ENCODE measurements at places on chromosomes 2 and 18.

- no peak for DNase-seq
Measured at GRCh38 chr2:199851501-199851810, 464 bp upstream of the FTCDNL1 start.

DNA sequence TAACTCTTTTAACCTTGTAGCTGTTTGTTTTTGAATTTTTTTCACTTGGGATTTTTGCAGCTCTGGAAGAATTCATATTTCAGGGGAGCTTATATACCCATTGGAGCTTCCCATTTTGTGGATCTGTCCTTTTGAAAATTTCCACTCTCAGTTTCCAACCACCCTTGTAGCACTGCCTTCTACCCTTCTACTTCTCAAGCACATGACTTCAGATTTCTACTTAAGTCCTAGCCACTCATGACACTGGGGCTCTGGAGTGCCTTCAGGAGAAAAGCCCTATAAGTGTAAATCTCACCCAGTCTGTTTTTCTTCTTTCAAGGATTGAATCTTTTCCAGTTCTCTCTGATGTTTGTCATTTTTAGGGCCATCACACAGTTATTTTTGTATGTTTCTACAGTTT lies 283.7 kb upstream of the KCNH7 start:
- DNase-seq = no peak

- no peak for DNase-seq
Measured at GRCh38 chr2:218814540-218815243, 16.9 kb downstream of the PRKAG3 start.

DNA sequence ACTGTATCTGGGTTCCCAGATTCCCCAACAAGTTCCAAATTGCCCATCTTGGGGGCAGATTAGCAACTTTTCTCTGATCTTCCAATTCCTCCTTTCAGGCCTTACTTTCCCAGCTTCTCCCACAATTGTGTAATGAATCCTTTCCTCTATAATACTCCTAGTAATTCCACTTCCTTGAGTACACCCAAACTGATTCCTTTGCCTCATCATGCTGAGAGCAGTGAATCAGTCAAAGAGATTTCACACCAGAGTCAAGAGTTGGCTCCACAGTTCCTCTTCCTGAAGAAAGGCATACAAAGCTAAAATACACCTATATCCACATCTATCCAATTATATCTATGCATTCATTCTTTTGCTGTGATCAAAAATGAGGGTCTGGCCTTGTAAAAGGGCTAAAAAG lies 28.6 kb upstream of the DAPL1 start:
- no peak for DNase-seq

- DNase-seq = no peak
Measured at GRCh38 chr2:121400201-121400600, 115.2 kb upstream of the TFCP2L1 start.

DNA sequence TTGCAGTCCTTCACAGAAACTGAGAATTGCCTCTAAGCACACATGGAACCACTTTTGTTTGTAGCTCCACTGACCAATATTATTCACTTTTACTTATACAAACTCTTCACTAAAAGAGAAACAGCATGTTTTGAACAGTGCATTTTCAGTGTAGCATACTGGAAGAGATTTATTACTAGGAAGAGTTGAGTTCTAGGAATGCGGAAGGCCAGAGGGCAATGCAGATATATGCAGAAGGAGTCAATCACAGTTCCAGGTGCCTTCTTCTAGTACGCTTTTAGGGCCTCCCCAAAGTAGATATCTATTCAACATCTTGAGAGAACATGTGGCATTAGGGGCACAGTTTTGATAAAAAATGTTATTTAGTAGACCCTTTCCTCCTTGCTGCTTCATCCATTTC lies 1654.0 kb upstream of the ZEB2 start:
- no peak for DNase-seq

DNA sequence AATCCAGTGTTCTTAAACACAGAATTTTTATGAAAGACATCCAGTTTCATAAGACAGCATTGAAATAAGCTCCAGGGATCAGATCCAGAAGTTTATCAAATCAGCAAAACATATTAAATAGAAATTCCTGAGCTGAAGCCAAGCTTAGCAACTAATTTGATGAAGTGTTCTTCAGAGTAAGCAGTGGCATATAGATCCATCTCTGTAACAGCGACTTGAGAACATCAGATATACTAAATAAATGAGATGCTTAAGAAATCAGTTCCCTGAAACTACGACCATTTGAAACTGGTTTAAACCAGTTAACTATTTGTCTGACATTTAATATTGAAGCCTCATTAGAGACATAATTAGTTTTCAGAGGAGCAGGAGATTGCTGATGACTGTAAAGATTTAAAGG lies 34.1 kb downstream of the PPP1R1C start:
- DNase-seq = no peak

DNA sequence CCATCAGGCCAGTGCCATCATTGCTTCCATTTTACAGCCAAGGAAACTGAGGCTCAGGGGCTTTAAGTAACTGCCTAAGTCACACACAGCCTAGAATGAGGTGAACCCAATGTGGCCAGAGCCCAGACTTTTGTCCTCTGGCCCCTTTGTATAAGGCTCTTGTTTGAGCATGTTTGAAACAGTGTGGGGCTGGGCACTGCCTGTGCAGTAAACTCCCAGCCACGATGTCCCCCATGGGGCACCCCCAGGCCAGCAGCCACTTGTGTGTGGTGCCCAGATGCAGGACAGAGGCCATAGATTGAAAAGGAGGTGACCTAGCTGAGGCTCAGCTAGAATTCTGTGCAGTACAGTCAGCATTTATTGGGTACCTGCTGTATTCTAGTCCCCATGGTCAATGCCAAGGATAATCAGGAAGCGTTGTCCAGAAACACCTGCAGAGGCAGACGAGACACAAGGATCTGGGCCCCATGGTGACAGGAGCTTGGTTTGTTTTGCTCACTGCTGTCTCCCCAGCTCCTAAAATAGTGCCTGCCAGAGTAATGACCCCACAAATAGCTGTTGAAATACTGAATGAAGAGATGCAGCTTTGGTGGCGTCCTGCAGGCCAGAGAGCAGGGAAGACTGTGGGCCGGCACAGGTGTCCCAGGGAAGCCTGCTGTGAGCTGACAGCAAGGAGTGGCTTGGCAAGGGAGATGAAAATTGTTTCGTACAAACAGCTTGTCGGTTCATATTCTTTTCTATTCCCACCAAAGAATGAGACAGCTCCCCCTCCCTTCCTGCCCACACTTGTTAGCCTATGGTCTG lies 160.7 kb downstream of the LDLRAD4 start:
- peak; percentile 48 for DNase-seq

GRCh38 chr2:159942146-159942545 lies 120.3 kb downstream of the PLA2R1 start:
- DNase-seq = no peak

DNA sequence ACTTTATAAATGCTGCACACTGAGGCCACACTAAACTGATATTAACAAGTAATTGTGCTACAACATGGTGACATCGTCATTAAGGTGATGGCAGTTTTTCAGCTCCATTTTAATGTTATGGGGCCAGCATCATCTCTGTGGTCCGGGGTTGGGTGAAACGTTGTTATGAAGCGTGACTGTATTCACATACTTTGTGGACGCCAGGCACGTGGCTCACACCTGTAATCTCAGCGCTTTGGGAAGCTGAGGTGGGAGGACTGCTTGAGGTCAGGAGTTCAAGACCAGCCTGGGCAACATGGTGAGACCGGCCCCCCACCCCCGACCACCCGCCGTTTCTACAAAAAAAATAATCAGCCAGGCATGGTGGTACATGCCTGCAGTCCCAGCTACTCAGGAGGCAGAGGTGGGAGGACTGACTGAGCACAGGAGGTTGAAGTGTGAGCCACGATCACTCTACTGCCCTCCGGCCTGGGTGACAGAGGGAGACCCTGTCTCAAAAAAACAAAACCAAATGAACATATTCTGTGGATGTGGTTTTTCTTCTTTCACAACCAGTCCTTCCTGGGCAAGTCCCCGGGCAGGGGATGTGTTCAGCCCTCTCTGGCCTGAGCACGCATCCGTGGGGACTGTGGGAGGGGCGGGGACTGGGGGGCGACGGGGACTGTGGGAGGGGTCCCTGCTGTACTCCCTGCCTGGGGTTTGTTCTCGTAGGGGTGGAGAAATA lies 12.9 kb upstream of the GAL3ST2 start:
- DNase-seq = no peak

DNA sequence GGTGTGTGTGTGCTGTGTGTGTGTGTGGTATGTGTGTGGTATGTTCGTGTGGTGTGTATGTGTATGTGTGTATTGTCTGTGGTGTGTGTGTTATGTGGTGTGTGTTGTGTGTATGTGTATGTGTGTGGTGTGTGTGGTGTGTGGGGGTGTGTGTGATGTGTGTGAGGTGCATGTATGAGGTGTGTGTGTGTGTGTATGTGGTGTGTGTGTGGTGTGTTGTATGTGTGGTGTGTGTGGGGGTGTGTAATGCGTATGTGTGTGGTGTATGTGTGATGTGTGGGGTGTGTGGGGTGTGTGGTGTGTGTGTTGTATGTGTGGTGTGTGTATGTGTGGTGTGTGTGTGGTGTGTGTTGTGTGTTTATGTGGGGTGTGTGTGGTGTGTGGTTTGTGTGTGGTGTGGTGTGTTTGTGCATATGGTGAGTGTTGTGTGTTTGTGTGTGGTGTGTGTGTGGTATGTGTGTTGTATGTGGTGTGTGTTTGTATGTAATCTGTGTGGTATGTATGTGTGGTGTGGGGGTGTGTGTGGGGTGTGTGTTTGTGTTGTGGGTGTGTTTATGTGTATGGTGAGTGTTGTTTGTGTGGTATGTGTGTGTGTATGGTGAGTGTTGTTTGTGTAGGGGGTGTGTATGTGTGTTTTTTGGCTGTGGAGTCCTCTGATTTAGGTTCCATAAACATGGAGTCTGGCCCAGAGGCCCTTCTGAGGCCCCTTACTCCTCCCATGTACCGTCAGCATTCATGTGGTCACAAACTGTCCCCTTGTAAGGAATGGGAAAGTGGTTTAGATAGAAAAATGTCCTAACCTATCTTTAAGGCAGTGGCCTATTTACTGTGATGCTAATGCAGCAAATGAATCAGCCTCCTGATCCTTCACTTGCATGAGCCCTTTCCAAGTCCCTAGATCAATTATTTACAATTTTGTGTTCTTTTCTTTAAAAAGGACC lies 116.0 kb downstream of the ALPK2 start:
- DNase-seq = no peak

- no peak for DNase-seq
Measured at GRCh38 chr18:58668897-58669296, 2.4 kb upstream of the MALT1 start.

- DNase-seq = no peak
Measured at GRCh38 chr2:138919120-138919747, 139.0 kb upstream of the NXPH2 start.

GRCh38 chr2:46878886-46879285 lies 36.7 kb downstream of the MCFD2 start:
- DNase-seq = no peak

- no peak for DNase-seq
Measured at GRCh38 chr2:24667542-24667941, 125.6 kb downstream of the PTRHD1 start.

- no peak for DNase-seq
Measured at GRCh38 chr2:170836027-170836426, 19.3 kb downstream of the GAD1 start.

- DNase-seq = no peak
Measured at GRCh38 chr2:190469771-190470170, 61.6 kb downstream of the MFSD6 start.

DNA sequence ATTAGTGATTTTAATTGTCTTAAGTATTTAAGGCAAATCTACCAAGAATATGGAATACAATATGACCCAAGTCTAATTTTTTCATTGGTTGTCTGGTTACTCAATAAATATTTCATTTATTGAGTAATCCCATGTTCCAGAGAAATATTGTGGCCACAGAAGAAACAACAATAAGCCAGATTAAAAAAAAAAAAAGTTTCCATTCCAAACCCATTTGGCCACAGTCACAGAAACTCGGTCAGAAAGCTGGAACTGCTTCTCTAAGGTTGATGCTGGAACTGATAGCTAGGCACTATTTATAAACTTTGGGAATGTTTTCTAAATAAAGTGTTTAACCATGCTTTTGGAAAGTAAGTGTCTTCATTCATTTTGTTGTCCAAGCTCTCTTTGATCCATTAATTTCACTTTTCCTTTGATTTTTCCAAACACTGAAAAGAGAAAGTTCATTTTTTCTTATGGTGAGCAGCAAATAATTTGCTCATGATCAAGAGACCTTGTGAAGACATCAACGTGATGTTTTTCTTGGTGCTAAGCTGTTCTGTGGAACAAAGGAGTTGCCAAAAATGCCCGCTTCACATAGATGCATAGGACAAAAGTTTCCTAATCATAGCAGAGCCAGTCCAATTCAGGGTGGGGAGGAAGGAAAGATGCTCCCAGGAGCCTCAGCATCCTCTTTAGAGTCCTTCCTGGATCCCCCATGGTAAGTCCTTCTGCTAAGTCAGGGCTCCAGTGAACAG lies 72.1 kb upstream of the CCBE1 start:
- DNase-seq = no peak

DNA sequence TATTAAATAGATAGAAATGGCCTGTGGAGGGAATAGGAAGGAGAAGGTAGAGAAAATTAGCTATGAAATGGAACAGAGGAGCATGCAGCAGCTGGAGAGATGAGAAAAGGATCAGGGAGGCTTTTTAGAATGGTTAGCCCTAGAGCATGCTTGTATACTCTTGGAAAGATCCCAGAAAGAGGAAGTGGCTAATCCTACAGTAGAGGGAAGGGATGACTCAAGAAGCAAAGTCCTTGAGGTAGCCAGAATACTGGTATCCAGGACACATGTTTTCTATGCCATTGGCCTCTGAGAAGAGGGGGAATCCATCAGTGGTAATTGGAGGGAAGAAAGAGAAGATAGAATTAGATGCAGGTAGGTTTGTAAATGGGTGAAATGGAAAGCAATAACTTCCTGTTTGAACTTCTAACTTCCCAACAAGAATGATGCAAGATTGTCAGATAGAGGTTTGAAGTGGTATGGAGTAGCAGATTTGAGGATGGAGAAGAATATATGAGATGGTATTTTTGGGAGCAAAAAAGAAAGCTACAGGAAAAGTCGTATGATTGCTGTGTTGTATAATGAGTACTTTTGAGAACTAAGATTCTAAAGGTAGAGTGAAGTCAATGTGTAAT lies 17.1 kb upstream of the OSBPL6 start:
- DNase-seq = no peak

DNA sequence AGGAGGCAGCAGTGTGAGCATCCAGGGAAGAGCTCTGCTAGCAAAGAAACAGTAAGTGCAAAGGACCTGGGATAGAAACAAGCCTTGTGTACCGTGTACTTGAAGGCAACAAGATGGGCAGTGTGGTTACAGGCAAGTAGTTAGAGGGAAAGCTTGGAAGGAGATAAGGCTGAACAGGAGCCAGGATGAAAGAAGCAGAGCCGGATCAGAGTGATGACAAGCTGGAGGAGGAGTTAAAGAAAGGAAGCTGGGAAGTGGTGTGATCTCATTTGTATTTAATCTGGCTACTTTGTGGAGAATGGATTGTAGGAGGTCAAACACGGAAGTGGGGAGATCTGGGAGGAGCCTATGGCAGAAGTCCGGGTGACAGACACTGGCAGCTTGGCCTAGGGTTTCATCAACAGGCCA lies 44.7 kb upstream of the VPS54 start:
- no peak for DNase-seq

GRCh38 chr2:148742373-148742772 lies 97.8 kb downstream of the EPC2 start:
- DNase-seq = no peak

All from cerebellar nuclear complex (tissue), 1 donor.